Activated naive CD8-positive, alpha-beta T cell treated with anti-CD3 and anti-CD28 coated beads, Interleukin-2, amount 10 ng/mL, durations not matched to agents 7 days and 5 days (primary cell): ENCODE measurements at places on chromosomes 16 and 17. TPM values are rescaled to one million over a fixed set of nuclear protein-coding genes. Genes with fewer than 3 reads are reported as not detected.

PERCC1 gene
- 0.57 TPM for total RNA-seq

NUPR1 gene
- not detected for total RNA-seq

DNA sequence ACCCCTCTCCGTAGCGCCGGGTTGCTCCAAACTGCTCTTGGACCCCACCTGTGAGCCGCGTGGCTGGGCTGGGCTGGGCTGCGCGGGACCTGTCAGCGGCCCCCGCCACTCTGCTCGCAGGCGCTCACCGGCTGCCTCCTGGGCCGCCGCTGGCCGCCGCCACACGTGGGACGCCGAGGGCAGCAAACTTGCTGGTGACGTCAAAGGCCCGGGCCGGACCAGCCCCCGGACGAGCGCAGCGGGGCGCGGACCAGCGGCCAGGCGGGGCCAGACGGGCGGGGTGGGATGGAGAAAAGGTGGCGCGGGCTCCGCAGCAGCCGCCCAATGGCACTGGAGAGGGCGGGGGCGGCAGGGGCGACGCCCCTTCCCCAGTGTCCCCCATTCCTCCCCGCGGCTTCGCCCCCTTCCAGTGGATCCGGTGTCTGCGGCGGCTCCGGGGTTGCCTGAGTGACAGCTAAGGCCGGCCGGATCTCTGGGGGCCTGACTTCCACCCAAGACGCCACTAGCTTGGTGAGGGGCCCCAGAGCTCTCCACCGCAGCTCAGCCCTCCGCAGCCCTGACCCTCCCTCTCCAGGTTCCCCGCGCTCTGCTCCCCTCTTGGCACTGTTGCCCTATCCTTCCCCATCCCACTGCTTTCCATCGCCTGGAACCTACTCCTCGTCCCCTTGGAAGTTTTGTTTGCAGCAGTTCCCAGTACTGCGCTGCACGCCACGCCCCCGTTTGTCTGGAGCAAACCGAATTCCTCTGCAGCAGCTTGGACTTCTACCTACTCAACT lies at the start of gene HS3ST3A1:
TSS of gene HS3ST3A1 (minus strand) at position 154 of the 776 bp plus-strand sequence. CDS start 800 bp downstream, outside the sequence.
- DNase-seq = no peak
- H3K4me1 ChIP-seq = peaks cover 7% of the 10 kb centered on the region
- H3K4me3 ChIP-seq = peak within 1 kb of the TSS; percentile 73
- no peaks in the 10 kb centered on the region for H3K36me3 ChIP-seq

- no peak overlapping the region for H3K27ac ChIP-seq
- peaks cover 1% of the 10 kb centered on the region for H3K36me3 ChIP-seq
- peaks cover 26% of the 10 kb centered on the region for H3K4me1 ChIP-seq
- H3K27me3 ChIP-seq = peaks cover 3% of the 10 kb centered on the region
- no peak overlapping the region for H3K4me3 ChIP-seq
- DNase-seq = no peak
Measured at GRCh38 chr16:50124769-50125168, 28.3 kb upstream of the TENT4B start.

GRCh38 chr16:11224894-11225676 lies 30.9 kb downstream of the SOCS1 start:
- H3K36me3 ChIP-seq = peaks cover 4% of the 10 kb centered on the region
- DNase-seq = peak; percentile 83
- peak overlapping the region; percentile 74 for H3K4me3 ChIP-seq
- peaks cover 64% of the 10 kb centered on the region for H3K4me1 ChIP-seq
- H3K27me3 ChIP-seq = no peaks in the 10 kb centered on the region

DNA sequence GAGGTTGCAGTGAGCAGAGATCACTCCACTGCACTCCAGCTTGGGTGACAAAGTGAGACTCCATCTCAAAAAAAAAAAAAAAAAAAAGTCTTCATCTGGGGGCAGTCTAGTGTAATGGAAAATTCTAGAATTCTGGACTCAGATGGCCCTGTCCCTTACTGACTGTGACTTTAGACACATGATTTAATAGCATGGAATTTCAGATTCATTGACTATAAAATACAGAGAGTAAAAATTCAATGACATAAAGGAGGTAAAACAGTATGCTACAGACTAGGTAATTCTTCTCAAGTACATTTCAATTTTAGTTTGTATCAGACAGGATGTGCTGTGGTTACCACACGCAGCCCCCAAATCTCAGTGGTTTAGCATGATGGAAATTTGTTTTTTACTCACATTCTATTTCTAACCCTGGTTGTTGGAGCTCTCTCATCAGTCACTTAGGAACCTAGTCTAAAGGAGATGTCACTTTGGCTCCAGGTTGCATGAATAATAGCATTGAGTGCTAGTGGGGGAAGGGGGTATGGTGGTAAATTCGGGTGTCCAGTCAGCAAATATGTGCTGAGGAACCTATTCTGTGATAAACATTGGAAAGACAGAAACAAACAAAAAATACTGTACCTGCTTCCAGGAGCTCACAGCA lies 444.0 kb downstream of the XYLT1 start:
- peak; percentile 39 for DNase-seq
- peaks cover 3% of the 10 kb centered on the region for H3K27me3 ChIP-seq
- H3K27ac ChIP-seq = peak overlapping the region; percentile 47
- peak overlapping the region; percentile 55 for H3K4me3 ChIP-seq
- H3K36me3 ChIP-seq = peaks cover 9% of the 10 kb centered on the region
